ENCODE measurements at places on chromosomes 7 and 10.

DNA sequence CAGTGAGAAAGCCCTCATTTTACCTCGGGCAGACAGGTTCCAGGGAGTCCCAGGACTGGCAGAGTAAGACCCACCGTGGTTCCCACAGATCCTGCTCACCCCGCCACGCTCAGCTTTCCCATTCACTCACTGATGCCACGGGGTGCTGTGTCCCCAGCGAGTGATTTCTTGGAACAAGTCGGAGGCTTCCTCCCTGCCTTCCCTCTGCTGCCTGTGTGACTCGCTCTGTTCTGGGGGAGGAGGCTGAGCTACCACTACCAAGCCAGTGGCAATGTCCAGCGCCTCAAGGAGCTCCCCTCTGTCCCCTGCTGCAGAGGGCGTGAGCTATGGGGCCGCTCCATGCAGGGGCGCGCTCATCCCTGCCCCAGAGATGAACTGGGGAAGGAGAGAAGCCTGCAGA lies 12.6 kb downstream of the IL15RA start:
- DNase-seq, result no peak

GRCh38 chr7:44323381-44324203 lies 1.8 kb downstream of the CAMK2B start:
- DNase-seq, result no peak

DNA sequence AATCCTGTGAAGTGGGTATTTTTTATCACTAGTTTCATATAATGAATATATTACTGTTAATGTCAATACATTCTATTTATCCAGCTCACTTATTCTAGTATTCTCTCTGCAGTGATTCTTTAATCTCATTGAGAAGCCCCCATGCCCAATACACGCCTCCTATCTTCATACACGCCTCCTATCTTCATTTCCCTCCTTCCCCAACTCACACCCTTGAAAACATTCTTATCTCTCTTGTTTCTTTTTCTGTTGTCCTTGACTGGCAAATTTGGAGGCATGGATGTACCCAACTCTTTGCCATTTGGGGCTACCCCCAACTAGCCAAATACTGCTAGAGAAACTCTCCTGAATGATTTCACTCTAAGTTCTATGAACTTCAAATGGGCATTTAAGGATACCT lies 40.5 kb downstream of the ST8SIA6 start:
- DNase-seq, result no peak

GRCh38 chr10:114515298-114515914 lies 111.1 kb upstream of the AFAP1L2 start:
- no peak for DNase-seq

GRCh38 chr10:21487416-21488180 lies 37.9 kb downstream of the SKIDA1 start:
- DNase-seq, result no peak

- no peak for DNase-seq
Measured at GRCh38 chr7:74480861-74481417, 27.2 kb downstream of the GTF2IRD1 start.

GRCh38 chr10:49207113-49207512 lies 18.9 kb upstream of the TMEM273 start:
- DNase-seq, result no peak

GRCh38 chr10:62815381-62816075 lies 638 bp downstream of the EGR2 start:
- peak; percentile 45 for DNase-seq

DNA sequence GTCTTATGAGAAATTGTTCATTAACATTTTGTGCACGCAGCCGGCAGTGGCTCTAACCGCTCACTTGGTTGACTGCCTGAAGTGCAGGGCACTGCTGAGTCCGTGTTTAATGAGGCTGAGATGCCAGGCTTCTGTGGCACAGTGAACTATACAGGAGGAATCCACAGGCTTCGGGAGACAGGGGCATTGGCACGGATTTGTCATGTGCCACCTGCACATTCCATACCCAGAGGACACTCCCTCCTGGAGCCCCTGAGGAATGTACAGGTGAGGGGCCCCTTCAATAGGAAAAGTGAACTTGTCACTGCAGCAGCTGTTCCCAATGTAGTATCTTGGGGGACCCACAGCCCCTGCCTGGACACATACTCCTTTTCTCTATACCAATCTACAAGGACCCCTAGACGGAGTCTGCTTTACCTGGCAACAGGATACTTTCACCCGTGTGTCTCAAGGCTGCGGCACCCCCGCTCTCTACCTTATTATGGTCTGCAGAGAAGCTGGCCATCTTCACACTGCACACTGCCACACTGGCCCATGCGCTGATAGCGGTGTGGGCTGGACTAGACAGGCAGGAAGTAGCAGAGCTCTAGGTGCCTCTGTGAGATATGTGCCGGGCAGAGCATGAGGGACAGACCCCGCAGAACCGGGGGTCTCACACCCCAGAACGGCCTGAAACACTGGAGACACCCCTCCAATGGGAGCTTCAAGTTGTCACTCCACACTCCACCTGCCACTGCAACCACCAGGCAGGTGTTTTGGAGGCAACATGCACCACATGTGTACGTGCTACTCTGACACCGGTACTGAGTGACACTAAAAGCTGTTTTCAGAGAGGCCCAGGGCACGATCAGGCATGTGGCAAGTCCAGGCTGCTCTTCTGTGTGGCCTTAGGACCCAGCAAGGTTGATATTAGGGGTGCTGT lies 71.4 kb upstream of the RHEB start:
- no peak for DNase-seq

All from stimulated activated CD4-positive, alpha-beta T cell treated with anti-CD3 and anti-CD28 coated beads, Interleukin-2, amount 100 ng/mL, for 24 hours (primary cell).